Effector memory CD4-positive, alpha-beta T cell (primary cell): ENCODE measurements at places on chromosomes 7 and 10.

- DNase-seq, result no peak
These were observed at the start of gene WEE2 for GRCh38 chr7:141708351-141708750. Gene WEE2 (plus strand): TSS chr7:141708353. CDS start chr7:141708759, 406 bp downstream.

GRCh38 chr7:111264111-111264868, 173.4 kb downstream of the LRRN3 start:
- no peak for DNase-seq

DNA sequence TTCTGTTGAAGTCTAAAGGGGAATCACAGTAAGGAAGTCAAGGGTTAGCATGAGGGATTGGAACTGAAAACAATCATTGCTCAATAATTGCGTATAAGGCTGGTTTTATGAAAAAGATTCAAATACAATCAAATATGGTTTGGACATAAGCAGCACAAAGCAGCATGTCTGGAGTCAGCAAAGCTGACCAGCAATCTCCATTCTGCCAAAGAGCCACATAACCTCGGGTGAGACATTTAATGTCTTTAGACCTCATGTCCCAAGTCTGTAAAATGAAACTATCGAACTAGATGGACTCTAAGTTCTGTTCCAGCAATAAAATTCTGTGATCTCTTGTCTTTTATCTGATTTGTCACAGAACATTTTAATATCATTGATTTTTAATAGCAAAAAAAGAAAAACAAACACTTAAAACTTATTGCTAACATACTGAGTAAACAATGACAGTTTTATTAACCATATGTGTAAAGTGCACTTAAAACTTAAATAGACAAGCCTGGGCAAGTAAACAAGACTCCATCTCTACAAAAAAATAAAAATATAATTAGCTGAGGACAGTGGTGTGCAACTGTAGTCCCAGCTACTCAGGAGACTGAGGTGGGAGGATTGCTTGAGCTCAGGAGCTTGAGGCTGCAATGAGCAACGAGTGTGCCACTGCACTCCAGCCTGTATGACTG, 217.0 kb downstream of the MAGI2 start:
- DNase-seq, result no peak

DNA sequence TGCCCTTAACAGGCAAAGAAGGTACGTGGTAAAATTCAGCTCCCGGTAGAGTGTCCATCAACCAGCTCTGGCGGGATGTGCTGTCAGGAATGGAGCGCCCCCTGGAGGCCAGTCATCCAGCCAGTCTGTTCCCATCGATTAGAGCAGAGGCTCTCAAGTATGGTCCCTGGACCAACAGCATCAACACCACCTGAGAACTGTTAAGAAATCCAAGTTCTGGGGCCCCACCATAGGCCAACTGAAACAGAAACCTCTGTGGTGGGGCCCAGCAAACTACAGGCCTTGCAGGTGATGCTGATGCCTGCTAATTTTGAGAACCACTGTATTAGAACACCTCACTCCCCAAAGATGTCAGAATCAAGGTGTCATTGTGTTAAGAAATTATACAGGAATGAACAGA, 109.2 kb downstream of the DPY19L1 start:
- no peak for DNase-seq

- no peak for DNase-seq
These were observed 103.1 kb upstream of the NANOS1 start for GRCh38 chr10:118926441-118926840.

GRCh38 chr7:29243910-29244655, 49.5 kb downstream of the CHN2 start:
- no peak for DNase-seq

DNA sequence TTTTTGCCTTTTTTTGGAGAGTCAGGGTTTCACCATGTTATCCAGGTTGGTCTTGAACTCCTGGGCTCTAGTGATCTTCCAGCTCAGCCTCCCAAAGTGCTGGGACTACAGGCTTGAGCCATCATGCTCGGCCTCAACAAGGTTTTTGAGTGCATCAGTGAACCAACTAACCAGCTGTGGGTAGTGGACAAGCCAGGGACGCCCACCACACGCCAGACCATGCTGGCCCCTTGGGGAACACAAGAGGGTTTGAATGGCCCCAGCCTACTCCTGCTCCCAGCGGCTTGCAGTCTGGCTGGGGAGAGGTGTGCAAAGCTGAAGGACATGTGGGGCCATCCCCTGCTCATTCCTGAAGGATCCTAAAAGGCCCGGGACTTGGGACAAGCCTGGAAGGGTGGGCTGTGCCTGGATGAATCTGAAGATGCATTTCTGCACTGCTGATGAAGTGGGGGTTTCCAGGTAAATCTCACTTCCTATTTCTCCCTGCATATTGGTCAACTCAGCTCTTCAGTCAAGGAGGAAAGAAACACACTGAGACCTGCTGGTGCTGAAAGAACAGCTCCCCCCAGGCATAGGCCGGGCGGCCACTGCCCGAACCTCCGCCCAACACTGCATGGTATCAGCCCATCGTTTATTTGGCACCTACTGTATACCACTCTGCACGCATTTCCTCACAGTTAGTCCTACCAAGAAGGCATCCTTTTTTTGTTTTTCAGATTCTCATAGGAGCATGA, 6.9 kb downstream of the MMD2 start:
- DNase-seq, result no peak

GRCh38 chr7:152751449-152752141, 8.0 kb upstream of the ACTR3B start:
- no peak for DNase-seq

GRCh38 chr10:82206831-82207230, 331.8 kb downstream of the NRG3 start:
- no peak for DNase-seq

DNA sequence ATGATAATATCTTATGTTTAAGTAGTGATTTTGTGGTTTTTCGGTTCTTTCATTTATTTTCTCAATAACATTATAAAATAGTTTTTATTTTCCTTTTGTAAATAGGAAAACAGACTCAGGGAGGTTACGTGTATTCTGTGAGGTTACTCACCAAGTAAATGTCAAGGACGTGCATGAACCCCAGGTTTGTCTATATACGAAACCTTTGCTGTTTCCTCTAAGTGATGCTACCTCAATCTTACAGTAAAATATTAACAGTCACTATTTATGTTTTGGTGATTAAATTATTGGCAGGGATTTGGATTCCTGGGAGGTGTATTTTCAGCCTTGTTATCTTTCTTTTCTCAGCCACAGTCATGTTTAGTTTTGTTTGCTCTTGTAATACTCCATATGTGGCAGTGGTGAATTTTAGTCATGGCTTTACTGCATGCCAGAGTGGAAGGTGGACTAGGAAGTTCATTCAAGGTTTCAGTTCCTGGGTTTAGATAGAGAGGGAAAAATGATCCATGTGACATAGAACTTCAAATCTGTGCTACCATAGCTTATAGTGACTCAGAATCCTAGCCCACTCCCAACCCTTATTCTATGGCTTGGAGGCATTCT, 139.9 kb downstream of the ARL4A start:
- no peak for DNase-seq

GRCh38 chr7:98755138-98755898, 114.5 kb downstream of the TMEM130 start:
- DNase-seq, result no peak

- DNase-seq, result no peak
These were observed 4.3 kb upstream of the ZNF503 start for GRCh38 chr10:75405598-75406461.

- DNase-seq, result no peak
These were observed 68.4 kb downstream of the CREB3L2 start for GRCh38 chr7:137933270-137934017.

DNA sequence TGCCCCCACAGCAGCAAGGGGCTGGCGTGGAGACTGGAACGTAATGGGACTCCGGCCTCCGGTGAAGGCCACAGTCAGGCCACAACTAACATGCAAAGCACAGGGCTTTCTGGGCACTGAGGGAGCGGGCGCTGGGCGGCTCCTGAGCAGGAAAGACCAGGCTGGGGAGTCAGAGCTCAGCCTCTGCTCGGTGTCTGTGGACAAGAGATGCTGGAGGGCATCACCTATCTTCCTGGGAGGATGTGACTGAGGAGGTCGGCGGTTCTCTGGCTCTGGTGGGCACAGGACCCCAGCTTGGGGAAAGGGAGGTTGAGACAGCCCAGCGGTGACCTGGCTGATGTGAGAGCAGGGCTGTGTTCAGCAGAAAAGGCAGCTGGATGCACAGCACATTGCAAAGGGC, 11.7 kb downstream of the CNPY1 start:
- no peak for DNase-seq
